ENCODE measurements at places on chromosomes 2 and 18.

DNA sequence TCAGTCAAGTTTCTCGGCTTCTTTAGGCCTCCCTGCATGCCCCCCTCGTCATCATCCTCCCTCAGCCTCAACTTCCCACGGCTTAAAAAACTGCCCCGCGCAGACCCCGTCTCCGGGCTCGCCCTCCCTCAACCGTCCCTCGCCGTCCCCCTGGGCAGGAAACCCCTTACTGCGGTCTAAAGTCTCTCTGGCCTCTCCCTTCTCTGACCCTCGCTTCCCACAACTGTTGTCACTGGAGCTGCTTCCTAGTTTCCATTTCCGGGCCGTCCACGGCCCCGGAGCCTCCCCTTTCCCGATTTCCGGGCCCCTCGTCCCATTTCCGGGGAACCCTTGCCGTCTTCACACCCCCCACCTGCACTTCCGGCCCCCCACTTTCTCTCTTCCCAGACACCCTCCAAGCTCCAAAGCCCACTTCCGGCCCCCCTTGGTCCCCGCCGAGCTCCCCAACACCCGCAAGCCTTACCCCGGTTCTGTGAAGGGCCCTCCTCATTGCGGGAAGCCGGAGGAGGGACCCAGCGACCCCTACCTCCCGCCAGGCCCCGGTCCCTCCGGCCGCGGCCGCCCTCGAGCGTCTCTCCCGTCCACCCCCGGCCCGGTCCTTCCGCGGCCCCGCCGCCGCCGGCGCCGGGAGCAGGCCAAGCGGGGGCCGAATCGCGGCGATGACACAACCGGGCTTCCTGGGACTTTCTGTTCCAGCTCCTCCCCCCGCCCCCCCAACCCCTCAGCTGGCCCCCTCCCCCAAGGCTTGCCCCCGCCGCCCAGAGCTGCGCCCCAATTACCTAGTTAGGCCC is 513 bp downstream of the TRIP12 start:
- peak; percentile 41 for DNase-seq

DNA sequence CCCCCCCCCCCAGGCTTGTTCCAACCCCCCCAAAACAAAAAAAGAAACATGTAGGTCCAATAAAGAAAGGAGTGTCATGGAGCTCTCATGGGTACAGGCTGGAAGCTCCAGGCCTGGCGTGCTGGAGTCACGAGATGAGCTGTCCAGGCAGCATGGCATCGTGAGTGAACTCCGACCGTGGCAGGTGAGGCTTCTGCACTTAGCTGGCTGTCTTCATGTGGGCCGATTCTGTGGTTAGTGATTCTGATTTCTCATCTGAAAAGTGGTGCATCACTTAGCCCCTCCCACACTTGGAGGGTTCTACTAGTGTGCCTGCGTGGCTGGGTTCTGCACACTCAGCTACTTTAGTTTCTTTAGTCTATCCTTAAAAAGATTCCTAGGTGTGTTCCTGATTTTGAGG is 126.4 kb upstream of the MGAT5 start:
- no peak for DNase-seq

GRCh38 chr2:189621781-189622180 is 39.5 kb upstream of the ASNSD1 start:
- no peak for DNase-seq

DNA sequence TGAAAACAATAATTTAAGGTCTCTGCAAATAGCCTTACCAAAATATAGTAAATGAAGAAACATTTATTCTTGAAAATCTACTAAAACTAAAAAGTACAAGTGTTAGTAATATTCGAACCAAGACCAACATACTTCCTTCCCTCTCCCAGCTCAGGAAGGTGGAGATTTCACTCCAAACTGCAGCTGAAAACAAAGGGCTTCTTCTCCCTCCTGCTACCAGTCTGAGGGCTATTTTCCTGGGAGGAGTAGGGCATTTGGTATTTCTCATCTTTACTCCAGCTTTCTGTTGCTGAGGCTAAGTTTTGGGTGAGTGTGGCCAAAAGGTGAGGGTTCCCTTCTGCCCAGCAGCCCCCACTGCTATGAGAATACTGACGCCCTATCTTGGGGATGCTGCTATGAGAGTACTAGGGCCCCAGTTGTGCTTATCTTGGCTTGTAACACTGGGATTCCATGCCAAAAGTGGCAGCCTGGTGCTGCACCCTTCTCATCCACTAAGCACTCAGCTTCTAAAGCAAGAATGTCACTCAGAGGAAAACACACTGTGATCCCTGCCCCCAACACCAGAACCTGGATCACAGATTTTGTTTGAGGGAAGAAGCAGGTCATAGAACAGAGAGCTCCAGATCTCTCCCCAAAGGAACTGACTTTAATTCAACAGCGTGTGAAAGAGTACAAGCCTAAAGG is 130.7 kb upstream of the KLF7 start:
- DNase-seq: no peak

DNA sequence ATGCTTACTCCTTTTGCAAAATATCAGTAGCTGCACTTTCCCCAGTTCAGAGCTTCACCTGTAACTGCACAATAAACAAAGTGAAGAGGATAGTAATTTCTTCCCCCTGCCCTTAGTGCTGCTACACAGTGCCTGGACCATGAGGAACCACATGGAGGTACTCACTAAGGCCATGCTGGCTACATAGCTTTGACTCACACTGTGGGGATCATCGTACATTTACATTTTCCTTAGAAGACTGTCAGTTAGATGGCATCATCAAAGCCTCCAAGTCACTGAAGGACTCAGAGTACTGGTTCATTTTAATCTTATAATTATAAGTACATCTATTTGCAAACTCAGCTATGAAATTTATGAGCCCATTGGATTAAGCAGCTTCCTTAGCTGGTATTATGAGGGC is 1416.5 kb upstream of the CELF4 start:
- DNase-seq: no peak

- DNase-seq: no peak
These were observed 229.3 kb upstream of the PXDN start for GRCh38 chr2:1973636-1974035.

GRCh38 chr18:8584798-8585197 is 24.4 kb upstream of the RAB12 start:
- DNase-seq: no peak

GRCh38 chr2:127663566-127664064 is 11.7 kb downstream of the LIMS2 start:
- no peak for DNase-seq

DNA sequence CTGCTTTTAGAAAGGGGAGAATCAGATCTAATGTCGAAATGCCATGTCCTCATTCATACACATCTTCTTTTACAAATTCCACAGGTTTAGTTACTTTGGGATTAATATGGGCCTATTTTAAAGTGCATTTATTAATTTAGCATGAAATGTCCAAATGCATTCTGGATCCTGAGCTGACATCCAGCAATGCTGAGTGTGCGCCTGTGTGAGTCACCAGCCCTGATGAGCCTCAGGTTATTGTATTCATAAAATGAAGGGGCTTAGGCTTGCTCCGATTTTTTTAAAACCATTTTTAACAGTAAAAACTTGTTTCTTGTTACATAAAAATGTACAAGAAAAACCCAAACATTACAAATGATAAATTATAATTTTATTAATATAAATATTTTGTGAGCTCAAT is 94.1 kb downstream of the SH3YL1 start:
- no peak for DNase-seq
